NCI-H82 (cell line): ENCODE measurements at places on chromosomes 5 and 9.

DNA sequence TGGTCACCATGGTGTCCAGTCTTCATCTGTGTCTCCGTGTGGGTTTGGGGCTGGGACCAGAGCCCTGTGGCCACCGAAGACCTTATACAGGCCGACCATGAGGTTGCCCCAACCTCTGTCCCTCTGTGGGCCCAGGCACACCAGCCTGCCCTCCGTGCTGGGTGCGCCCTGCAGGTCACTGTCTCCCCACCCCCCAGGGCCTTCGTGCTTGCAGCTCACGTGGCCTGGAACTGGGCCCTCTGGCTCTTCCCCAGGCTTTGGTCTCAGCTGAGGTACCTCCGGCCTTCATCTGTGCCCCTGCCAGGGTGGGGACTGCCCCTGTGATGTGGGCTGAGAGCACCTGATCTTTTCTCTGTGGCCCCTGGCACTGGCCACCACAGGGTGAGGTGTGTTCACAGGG lies 92.1 kb downstream of the RXRA start:
- DNase-seq = no peak

- DNase-seq = no peak
These were observed 15.0 kb downstream of the FANCC start for GRCh38 chr9:95302479-95302878.

DNA sequence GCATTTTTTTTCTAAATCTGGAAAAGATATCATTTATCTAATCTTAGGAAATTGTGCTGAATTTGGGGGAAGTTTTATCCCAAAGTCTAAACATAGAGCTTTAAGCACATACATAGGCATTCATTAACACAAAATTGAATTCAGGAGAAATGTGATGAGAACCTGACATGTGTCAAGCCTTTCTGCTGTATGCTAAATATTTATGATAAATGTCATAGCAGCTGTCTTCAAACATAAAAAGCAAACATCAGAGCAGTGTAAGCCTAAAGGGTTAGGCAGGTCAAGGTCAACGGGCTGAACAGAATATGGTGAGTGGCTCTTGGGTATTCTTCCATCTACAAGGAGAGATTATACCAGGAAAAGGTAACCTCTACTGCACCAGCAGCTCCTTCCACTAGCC lies 737.2 kb upstream of the ZNF608 start:
- DNase-seq = peak; percentile 3

DNA sequence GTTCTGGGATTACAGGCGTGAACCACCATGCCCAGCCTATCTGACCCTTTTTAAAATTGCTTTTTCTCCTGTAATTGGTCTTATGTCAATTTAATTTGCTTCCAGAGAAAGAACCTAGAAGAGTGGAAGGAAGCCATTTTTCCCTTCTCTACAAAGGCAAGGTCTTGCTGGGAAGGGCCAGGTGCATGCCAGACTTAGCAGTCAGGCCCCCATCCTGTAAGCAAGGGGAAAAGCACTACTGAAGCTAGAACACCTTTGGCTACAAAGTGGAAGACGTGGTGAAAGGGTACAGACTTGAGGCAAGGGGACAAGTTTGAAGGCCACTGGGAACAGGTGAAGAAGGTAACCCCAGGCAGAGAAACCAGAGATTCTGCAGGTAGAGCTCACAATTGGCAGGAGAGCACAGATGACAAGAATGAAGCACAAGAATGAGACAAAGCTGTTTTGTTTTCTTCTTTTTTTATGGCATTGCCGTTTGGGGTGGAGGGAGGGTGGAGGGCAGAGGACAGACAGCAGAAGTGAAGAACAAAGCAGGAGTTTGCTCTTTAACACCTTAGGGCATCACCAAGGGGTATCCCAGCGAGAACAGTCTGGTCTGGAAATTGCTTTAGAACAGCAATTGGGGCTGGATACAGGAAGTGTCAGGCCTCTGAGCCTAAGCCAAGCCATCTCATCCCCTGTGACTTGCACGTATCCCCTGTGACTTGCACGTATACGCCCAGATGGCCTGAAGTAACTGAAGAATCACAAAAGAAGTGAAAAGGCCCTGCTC lies 72.9 kb downstream of the SERINC5 start:
- no peak for DNase-seq

DNA sequence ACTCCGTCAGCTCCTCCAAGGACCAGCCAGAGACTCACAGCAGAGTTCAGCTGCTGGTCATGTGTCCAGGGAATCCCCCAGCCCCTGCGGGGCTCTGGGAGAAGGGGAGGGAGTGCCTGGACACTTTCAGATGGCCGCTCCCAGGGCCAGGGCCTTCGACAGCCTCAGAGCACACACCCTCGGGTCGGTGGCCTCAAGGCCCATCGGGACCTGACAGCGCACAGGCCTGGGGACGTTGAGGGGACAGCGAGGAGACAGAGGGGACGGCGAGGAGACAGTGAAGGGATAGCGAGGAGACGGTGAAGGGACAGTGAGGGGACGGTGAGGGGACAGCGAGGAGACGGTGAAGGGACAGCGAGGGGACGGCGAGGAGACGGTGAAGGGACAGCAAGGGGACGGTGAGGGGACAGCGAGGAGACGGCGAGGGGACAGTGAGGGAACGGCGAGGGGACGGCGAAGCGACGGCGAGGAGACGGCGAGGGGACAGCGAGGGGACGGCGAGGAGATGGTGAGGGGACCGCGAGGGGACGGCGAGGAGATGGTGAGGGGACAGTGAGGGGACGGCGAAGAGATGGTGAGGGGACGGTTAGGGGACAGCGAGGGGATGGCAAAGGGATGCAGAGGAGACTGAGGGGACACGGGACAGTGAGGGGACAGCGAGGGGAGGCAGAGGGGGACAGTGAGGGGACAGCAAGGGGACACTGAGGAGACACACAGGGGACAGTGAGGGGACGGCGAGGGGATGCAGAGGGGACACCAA lies 47.3 kb downstream of the SLC12A7 start:
- DNase-seq = no peak

DNA sequence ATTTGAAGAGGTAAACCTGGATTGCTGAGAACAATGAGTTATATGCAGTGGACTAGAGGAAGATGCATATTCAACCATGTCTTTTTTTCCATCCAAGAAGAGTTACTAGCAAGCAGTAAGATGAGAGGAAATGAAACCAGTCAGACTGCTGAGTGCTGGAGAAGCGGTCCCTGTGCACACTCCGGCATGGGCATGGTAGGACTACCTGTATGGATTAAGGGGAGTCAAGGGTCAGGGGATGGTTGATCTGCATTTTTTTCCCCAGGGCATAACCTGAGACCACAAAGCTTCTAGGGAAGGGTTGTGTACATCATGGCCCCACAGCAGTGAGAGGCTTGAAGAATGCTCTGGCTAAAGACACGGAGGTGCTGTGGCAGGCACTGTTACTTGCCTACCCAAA lies 76.6 kb upstream of the ZNF169 start:
- DNase-seq = no peak

DNA sequence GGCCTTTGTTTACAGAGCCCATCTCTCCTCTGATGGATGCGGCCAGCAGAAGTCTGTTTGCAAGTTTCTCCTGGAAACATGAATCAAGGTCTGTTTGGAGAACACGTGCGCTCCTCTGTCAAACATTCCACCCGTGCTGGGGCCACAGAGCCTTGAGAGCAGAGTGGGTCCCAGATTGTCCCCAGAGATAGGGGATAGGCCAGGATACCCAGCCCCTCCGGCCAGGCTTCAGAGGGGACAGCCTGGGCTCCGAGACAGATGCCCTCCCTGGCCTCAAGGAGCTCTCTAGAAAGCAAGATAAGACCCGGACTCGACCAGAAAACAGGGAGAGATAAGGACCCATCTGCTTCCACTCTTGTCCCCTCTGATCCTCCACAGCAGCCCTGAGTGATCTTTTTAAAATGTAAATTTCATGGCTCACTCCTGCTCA lies 40.4 kb upstream of the HAND1 start:
- no peak for DNase-seq

DNA sequence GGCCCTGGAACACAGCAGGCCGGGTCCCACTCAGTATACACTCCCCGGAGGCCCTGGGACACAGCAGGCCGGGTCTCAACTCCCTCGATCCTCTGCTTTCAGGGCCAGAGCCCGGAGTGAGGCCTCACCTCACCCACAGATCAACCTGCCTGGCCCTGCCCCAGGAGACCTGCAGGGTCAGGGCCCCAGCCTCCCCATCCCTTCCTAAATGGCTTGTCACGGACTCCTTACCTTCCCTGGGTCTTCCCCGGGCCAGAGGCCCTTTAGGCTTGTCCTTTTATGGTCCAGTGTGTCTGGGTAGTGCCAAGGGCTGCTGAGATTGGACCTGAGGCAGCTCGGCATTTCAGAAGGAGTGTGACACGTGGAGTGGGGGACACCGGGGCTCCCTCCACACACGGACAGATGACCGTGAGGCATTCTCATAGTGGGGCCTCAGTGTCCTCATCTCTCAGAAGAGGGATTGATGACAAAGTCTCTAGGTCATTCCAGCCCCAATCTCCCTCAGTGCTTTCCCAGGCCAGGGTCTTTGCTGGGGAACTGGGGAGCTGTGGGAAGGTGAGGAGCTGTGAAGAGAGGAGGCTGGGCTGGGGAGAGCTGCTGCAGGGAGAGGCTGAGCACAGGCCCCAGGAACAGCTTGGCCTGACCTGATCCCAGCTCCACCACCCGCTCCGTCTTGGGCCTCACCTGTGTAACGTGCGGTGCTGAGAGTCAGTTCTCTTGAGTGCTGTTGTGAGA lies 18.0 kb upstream of the PLEKHG4B start:
- DNase-seq = no peak

DNA sequence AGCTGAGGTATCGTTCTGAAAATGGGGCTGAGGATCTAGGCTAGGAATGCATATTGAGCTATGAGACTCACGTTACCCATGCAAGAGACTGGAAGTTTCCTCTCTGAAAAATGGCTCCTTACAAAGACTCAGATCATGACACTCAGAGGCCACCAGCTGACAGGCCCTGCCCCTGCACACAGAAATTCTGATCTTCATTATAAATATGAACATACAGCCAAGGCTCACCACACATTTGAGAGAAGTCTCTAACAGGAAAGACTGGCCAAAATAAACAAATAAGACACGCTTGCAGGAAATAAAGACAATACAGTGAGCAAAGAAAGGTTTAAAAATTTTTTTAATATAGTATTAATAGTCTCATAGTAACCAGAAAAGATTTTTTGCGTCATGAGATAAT lies 365.9 kb downstream of the NFIB start:
- DNase-seq = no peak
